T-cell (primary cell): ENCODE measurements at places on chromosomes 16 and 17. TPM values are rescaled to one million over a fixed set of nuclear protein-coding genes. Genes with fewer than 3 reads are reported as not detected.

DNA sequence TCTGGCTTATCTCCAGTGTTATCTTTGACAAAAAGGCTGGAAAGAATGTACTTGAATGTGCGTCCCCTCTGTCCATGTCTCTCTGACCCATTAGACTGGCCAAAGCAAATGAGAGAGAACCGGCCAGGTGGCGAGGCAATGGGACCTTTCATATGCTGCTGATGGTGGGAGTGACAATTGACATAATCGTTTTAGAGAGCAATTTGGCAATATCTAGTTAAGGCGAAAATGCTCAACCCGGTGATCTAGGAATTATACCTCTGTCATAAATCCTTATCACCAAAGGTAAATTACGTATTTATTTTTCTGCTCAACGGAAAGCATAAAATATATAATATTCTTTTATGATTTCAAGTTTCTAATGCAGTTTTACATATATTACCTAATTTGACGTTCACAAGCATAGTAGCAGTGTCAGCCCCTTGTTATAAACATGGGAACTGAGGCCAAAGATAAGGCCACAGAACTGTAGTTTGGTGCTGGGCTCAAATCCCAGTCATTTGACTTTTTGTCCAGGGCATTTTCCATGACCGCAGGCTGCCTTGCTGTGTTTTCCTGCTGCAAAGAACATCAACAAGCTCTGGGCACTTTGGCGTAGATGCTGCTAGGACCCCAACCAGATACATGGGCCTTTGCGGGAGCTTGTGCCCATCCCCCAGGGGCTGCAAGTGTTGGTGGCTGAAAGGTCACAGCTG, 14.7 kb upstream of the SDK2 start:
- H3K4me1 ChIP-seq: peaks cover 5% of the 10 kb centered on the region
- H3K27ac ChIP-seq: no peak overlapping the region
- no peak overlapping the region for H3K4me3 ChIP-seq
- H3K27me3 ChIP-seq: no peaks in the 10 kb centered on the region
- no peak for DNase-seq
- no peaks in the 10 kb centered on the region for H3K36me3 ChIP-seq

- H3K27ac ChIP-seq: no peak overlapping the region
- H3K4me1 ChIP-seq: no peaks in the 10 kb centered on the region
- peaks cover 19% of the 10 kb centered on the region for H3K27me3 ChIP-seq
- DNase-seq: peak; percentile 10
These were observed 54.4 kb upstream of the RCVRN start for GRCh38 chr17:9959377-9959981.

DNA sequence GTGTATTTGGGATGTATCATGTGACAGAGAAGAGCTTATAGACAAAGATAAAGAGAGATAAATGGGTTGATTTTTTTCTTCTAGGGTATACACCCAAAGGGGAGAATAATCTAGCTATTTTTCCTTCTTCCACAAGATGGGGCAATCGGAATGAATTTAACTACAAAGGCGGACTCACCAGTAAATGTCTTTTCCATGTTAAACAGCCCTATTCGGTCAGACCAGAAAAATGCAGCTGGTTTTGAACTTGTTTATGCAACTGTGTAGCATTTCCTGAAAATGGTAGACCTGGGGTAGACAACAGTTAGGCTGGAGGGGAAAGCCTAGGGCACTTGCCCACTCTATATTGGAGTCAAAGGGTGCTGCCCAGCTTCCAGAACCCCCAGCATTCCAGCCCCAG, 477.1 kb downstream of the TOX3 start:
- H3K36me3 ChIP-seq: no peaks in the 10 kb centered on the region
- H3K27me3 ChIP-seq: no peaks in the 10 kb centered on the region
- no peak for DNase-seq
- H3K4me1 ChIP-seq: no peaks in the 10 kb centered on the region

DNA sequence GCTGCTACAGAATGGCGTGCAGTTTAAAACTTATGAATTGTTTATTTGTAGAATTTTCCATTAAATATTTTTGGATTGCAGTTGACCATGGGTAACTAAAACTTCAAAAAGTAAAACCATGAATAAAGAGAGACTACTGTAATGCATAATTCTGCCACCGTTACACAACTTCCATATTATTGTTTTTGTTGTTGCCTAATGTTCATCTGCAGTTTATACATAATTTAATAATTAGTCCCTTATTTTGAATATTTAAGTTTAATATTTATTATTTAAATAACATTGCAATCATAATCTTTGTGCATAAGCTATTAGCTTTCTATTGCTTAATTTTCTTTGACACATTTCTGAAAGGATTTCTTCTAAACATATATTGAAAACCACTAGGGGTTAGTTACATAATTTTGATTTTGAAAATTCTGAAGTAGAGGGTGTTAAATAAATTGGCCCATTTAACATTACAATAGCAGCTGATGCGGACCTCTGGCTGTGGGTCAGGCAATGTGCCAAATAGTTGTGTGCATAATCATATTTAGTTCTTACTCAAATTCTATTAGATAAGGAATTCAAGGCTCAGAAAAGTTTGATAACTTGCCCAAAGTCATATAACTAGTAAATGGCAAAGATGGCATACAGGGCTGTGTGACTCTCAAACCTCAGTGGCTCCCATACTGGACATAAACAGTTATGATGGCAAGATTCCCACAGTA, 31.1 kb downstream of the PPM1E start:
- peaks cover 6% of the 10 kb centered on the region for H3K27me3 ChIP-seq
- no peak overlapping the region for H3K27ac ChIP-seq
- no peaks in the 10 kb centered on the region for H3K4me1 ChIP-seq

- H3K27ac ChIP-seq: no peak overlapping the region
- DNase-seq: no peak
- H3K36me3 ChIP-seq: peaks cover 5% of the 10 kb centered on the region
- no peaks in the 10 kb centered on the region for H3K27me3 ChIP-seq
- H3K4me3 ChIP-seq: no peak overlapping the region
These were observed 85.1 kb downstream of the PRKCA start for GRCh38 chr17:66387392-66387981.

Gene PAGR1
- 43.0 TPM for total RNA-seq

Gene EXOSC6
- total RNA-seq: 35.6 TPM

- no peak overlapping the region for H3K4me3 ChIP-seq
- peaks cover 2% of the 10 kb centered on the region for H3K4me1 ChIP-seq
- no peak overlapping the region for H3K27ac ChIP-seq
- H3K27me3 ChIP-seq: no peaks in the 10 kb centered on the region
- DNase-seq: no peak
These were observed 5.6 kb downstream of the SPATA32 start for GRCh38 chr17:45256114-45256966.

- H3K4me3 ChIP-seq: no peak overlapping the region
- no peak for DNase-seq
- H3K36me3 ChIP-seq: peaks cover 7% of the 10 kb centered on the region
- peaks cover 6% of the 10 kb centered on the region for H3K27me3 ChIP-seq
- H3K4me1 ChIP-seq: peaks cover 82% of the 10 kb centered on the region
These were observed 14.4 kb downstream of the TBKBP1 start for GRCh38 chr17:47708312-47708863.

DNA sequence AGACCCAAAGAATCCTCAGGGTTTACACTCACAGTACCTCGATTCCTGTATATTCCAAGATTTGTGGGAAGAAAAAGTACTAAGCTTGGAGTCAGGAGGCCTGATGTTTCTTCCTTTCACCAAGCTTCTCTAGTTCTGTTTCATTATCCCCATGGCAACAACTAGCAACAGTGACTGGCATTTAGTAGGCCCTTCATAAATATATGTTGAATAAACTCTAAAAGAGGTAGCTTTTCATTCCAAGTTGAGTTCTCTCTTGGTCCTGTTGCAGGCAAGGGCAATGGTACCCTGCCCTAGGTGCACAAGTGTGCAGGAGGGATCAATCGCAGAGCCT, 527 bp upstream of the UBE2Z start:
- peaks cover 9% of the 10 kb centered on the region for H3K4me1 ChIP-seq
- H3K27ac ChIP-seq: peak overlapping the region; percentile 92
- H3K27me3 ChIP-seq: no peaks in the 10 kb centered on the region
- DNase-seq: no peak
- peak overlapping the region; percentile 54 for H3K4me3 ChIP-seq
- peaks cover 20% of the 10 kb centered on the region for H3K36me3 ChIP-seq

GRCh38 chr17:19656851-19657581, 8.5 kb downstream of the ALDH3A2 start:
- no peaks in the 10 kb centered on the region for H3K27me3 ChIP-seq
- peaks cover 26% of the 10 kb centered on the region for H3K36me3 ChIP-seq
- no peak overlapping the region for H3K27ac ChIP-seq

- no peak for DNase-seq
- H3K4me1 ChIP-seq: no peaks in the 10 kb centered on the region
- H3K4me3 ChIP-seq: no peak overlapping the region
- H3K27ac ChIP-seq: no peak overlapping the region
- no peaks in the 10 kb centered on the region for H3K36me3 ChIP-seq
These were observed 30.1 kb downstream of the DNAH2 start for GRCh38 chr17:7747635-7748071.

Gene ATP2C2
- not detected for total RNA-seq

- no peaks in the 10 kb centered on the region for H3K36me3 ChIP-seq
- no peak overlapping the region for H3K27ac ChIP-seq
- no peaks in the 10 kb centered on the region for H3K4me1 ChIP-seq
- no peak for DNase-seq
These were observed 177.2 kb downstream of the ENGASE start for GRCh38 chr17:79251824-79252223.

DNA sequence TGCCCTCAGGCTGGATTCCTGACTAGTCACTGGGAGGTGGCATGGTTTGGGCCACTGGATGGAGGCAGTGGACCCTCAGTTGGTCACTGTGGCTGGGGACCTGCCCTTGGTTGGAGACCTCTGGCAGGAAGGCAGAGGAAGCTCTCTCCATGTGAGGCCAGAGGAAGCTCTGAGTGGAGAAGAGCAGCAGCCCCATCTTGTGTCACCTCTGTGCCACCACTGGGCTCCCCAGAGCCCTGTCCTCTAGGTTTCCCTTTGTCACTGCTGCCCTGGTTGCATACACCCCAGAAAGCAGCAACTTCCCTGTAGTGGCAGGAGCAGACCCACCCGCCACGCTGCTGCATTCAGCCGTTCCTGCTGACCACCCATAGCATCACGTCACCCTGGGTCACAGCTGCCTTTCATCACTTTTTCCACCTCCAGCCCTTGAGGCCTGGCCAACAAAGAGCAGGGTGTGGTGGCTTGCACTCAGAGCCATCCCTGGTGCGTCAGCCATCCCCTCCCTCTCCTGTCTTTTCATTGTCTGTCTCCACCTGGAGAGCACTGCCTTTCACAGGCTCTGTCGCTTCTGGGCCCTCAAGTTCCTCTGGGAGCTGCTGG, 11.9 kb downstream of the CTRL start:
- H3K4me3 ChIP-seq: no peak overlapping the region
- no peaks in the 10 kb centered on the region for H3K27me3 ChIP-seq
- no peak overlapping the region for H3K27ac ChIP-seq
- DNase-seq: no peak
- H3K36me3 ChIP-seq: peaks cover 38% of the 10 kb centered on the region

Gene TMC7
- not detected for total RNA-seq

Gene COX6A2
- total RNA-seq: not detected

Gene GCSH
- 2.8 TPM for total RNA-seq

- no peaks in the 10 kb centered on the region for H3K27me3 ChIP-seq
- H3K4me1 ChIP-seq: peaks cover 2% of the 10 kb centered on the region
- no peak for DNase-seq
- H3K4me3 ChIP-seq: no peak overlapping the region
These were observed 3.8 kb downstream of the DDX19B start for GRCh38 chr16:70302745-70303144.

Gene CCR7
- 361 TPM for total RNA-seq

DNA sequence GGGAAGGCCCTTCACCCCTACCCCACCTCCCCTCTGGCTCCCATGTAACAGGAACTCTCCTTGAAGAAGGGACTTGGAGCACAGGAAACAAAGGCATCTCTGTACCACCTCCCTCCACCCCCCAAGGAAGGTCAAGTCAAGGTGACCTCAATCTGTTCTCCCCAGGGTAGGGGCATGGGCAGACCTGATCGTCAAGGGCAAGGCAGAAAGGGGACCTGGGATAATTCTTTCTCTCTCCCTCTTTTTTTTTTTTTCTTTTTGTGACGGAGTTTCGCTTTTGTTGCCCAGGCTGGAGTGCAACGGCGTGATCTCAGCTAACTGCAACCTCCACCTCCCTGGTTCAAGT, 4.3 kb upstream of the STAT5A start:
- H3K27me3 ChIP-seq: no peaks in the 10 kb centered on the region
- H3K4me3 ChIP-seq: no peak overlapping the region
- H3K36me3 ChIP-seq: no peaks in the 10 kb centered on the region
- no peak for DNase-seq

- peaks cover 82% of the 10 kb centered on the region for H3K4me1 ChIP-seq
- peaks cover 7% of the 10 kb centered on the region for H3K36me3 ChIP-seq
- H3K4me3 ChIP-seq: peak overlapping the region; percentile 91
- no peak for DNase-seq
These were observed 3.8 kb upstream of the LIMD2 start for GRCh38 chr17:63703556-63704258.

DNA sequence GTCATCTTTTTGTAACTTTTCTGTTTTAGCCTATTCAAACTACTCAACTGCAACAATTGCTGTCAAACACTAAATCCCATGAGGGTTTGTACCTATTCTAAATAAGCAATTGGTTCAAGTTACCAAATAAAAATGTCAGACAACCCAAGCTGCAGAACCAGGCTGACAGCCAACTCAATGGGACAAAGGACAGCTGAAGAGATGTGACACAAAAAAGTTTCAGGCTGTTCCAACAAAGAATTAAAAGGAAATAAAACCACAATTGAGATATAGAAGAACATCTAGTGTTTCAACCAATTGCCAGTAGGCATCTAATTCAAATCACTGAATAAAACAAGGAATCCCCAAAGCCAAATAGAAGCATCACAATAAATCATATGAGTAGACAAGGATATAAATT, 49.3 kb downstream of the GRB7 start:
- no peak for DNase-seq
- no peak overlapping the region for H3K27ac ChIP-seq
- H3K4me1 ChIP-seq: peaks cover 18% of the 10 kb centered on the region
- H3K4me3 ChIP-seq: no peak overlapping the region

Gene LITAFD
- total RNA-seq: not detected

Gene ANKRD13B
- total RNA-seq: 4.1 TPM
